T47D (cell line): ENCODE measurements at places on chromosomes 16 and 17.

DNA sequence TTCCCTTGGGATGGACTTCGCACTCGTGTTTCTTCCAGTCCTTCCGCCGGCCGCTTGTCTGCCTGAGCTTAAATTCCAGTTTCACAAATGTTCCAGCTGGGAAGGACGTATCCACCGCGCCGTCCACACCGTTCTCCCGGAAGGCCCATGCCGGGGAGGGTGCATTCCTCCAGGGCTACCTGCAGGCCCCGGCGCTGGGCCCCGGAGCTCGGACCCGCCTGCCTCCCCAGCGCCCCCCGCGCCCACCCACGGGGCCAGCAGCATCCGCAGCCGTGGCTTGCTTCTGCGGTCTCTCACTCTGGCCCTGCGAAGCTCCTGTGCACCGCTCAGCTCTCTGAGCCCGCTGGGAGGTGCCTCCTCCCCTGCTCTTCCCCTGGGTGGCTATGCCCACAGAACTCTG, 2084.1 kb downstream of the TP53TG3F start:
- DNase-seq, result no peak

DNA sequence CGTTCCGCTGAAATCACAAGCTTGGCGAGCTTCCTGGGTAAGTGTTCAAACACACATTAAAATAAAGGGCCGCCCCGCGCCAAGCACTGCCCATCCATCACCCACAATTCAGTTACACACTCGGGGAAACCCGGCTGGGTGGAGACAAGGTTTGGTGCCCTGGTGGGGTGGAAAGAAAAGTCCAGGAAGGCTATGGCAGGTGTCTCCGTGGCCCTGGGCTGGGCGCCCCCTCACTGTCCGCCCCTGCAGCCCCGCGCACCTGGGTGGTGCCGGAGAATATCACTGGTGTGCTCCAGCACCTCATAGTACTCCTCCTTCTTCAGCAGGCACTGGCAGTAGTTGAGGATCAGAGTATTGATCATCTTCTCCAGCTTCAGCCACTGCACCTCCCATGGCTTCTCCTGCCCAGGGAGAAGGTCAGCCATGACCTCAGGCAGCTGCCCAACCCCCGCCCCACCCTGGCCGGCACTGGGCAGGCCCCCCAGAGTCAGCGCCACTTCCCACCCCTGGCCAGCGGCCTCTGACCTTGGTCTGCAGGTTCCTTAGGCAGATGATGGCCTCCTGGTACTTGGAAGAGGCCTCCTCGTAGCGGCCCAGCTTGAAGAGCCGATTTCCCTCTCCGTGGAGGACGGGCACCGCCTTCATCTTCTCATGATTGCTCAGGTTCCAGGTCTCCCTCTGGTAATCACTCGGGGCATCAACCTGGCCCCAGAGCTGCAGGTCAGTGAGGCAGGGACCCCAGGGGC, 8.4 kb downstream of the AIPL1 start:
- no peak for DNase-seq

GRCh38 chr16:53944025-53944424, 240.1 kb downstream of the FTO start:
- no peak for DNase-seq

GRCh38 chr17:61571624-61572023, 19.4 kb downstream of the NACA2 start:
- no peak for DNase-seq

GRCh38 chr16:3467921-3468320, 24.4 kb downstream of the NAA60 start:
- peak; percentile 85 for DNase-seq

DNA sequence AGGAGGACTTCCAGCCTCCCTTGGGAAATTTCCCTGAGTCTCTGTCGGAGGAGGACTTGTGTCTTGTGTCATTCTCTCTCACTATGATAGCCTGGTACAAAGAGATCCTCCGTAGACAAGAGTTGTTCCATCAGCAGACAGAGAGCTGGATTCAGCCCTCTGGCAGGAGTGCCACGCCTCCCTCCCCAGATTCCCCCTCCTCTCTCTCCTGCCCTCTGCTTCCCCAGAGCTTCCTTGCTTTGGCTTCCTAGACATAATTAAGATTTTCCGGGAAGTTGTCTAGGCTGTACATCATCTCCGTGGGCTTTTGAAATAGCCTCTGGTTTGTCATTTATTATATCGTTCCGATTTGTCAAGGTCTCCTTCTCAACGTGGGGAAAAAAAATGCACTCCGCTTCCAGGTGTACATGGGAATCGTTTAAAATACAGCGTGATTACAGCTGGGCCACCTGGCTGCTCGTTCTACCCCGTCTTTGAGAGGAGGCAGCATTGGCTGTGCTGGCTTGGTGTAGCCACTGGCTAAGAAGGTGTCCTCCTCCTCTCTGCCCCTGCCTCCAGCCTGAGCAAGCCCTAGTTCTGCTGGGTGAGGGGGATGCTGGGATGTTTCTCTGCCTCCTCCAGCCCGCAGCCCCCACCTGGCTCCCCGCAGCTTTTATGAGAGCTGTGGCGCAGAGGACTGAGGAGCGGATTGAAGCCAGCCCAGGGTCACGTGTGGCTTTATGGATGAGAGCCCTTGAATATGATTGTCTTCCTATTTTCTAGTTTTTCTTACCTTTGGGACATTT, 282.5 kb downstream of the SNX29 start:
- no peak for DNase-seq

DNA sequence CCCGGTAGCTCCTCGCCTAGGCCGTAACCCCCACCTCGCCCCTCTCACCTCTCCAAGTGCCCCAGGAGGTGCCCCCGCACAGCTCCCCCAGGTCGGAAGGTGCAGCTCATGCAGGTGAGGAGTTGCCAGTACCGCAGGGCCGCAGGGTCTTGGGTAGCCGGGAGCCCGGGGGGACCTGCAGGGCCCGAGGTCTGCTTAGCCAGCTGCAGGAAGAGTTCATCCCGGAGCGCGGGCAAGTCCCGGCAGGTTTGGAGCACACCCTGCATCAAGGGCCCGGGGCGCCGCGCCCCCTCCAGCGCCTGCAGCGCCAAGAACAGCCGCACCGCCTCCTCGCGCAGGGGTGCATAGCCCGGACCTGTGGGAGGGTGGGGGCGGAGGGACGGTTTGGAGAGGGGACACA, 4.8 kb downstream of the PLEKHH3 start:
- no peak for DNase-seq

GRCh38 chr16:11742093-11742535, 543 bp downstream of the TXNDC11 start:
- peak; percentile 51 for DNase-seq

- no peak for DNase-seq
These were observed 120.4 kb downstream of the CBLN1 start for GRCh38 chr16:49161191-49161590.

DNA sequence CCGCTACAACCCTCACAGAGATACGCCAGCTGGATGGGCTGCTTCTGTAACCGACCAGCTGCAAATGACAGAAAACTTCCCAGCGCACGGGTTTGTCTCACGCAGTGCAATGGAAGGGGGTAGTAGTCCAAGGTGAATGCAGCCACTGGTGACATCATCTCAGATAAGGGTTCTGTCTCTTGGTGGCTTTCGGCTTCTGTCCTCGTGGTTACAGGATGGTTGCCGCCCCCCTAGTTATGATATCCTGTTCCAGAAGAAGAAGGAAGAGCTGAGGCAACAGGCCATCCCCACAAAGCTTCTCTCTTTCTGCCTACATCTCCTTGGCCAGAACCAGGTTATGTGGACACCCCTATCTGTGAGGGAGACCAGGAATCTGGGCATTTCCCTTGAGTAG, 40.3 kb upstream of the BAHCC1 start:
- DNase-seq, result no peak

DNA sequence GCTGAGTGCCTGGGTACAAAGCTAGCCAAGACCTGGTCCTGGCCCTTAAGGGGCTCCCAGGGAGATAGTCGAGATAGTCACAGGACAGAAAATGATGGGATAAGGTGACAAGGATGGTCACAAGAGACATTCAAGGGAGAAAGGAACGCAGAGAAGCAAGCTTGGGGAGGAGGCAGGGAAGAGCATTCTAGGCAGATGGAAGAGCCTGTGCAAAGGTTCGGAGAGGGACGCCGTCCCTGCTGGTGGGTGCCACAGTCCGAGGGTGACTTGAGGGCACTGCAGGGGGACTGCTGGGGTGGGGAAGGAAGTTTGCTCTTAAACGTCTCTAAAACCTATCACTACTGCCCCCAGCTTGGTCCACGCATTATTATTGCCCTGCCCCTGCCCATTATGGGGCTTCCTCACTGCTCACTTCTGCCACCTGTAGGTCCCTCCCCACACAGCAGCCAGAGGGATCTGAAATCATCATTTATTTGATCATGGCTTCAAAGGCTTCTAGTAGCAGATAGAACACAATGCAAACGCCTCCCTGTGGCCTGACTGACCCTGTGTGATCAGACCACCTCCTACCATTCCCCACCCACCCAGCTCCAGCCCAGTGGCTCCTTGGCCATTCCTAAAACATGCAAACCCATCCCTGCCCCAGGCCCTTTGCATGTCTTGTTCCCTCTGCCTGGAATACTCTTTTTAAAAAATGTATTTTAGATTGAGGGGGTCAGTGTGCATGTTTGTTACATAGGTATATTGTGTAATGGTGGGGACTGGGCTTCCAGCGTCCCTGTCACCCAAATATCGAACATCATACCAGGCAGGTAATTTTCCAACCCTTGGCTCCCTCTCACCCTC, 60.3 kb downstream of the RMI2 start:
- DNase-seq, result no peak

GRCh38 chr17:58617563-58617962, 74.3 kb downstream of the TEX14 start:
- no peak for DNase-seq

GRCh38 chr16:13298666-13299065, 397.3 kb downstream of the SHISA9 start:
- DNase-seq, result no peak

- DNase-seq, result no peak
These were observed 42.8 kb downstream of the RAB11FIP3 start for GRCh38 chr16:468068-468821.

DNA sequence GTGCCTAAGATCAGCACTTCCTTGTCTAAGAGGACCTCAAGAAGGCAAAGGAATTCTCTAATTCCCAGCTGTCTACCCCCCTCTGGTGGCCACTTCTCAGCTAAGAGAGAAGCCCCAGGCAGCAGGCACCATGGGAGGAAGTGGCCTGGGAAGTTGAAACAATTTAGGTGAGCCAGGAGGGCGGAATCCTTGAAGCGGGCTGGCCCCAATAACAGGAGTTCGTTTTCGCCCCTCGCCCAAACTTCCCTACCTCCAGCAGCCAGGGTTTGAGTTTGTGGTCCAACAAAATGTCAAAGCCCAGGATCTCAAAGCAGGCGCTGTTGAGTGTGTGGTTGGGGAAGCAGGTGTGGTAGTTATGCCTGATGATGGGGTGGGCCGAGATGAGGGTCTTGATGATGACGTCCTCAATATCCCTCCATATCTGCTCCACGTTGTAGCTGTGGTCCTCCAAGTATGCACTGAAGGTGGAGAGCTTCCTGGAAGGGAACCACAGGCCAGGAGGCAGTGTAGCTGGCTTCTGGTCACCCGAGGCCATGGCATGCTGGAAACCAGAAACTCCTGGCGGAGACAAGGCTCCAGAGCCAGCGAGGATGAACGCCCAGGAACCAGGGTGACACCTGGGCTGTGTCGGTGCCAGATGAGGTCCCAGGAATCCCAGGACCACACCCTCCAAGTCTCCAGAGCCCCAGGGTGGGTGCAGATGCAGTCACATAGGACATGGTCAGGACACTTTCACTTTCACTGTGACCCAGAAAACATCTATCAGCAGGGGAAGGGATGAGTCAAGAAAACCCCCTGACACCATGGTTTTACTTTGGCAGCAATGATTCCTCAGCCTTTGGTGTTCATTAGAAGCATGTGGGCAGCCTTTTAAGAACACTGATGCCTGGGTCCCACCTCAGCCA, 25.6 kb downstream of the TTLL6 start:
- DNase-seq, result peak; percentile 79

- no peak for DNase-seq
These were observed 34.7 kb downstream of the CDRT15 start for GRCh38 chr17:14201988-14202380.

DNA sequence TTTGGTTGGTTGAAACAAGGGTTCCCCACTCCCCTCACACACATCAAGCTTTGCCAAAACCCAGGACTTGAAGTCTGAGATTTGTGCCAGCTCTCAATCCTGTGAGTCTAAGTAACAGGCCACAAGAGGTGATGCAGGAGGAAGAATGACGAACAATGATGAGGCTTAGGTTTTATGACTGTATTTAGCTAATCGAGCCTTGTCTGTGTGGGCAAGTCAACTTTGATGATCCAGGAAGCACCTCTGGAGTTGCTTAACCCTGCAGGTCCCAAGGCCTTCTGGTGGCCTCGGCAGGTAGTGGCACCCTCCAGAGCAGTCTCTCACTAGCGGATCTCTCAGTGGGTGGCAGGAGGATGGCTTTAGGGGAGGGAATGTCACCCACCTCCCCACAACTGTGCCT, 28.7 kb downstream of the CDK5RAP3 start:
- DNase-seq, result no peak

DNA sequence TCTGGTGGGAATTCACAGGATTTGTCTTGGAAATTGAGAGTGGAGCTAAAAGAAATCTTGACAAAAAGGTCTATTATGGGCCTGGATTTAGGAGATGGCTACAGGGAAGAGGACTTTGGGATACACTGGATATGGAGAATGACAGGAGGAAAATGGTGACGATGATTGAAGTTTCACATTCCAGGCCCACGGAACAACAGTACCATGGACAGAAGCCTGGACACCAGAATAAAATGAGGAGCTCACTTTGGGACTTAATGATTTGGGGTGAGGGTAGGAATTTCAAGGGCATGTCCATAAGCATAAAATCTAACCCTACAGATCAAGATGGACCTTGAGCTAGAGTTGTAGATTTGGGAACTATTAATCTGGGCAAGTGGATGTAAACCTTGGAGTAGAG, 47.8 kb upstream of the DNAH9 start:
- no peak for DNase-seq

- no peak for DNase-seq
These were observed 583 bp downstream of the ATXN2L start for GRCh38 chr16:28823291-28823872.

- no peak for DNase-seq
These were observed 88.3 kb upstream of the PLEKHM1 start for GRCh38 chr17:45578516-45579455.

DNA sequence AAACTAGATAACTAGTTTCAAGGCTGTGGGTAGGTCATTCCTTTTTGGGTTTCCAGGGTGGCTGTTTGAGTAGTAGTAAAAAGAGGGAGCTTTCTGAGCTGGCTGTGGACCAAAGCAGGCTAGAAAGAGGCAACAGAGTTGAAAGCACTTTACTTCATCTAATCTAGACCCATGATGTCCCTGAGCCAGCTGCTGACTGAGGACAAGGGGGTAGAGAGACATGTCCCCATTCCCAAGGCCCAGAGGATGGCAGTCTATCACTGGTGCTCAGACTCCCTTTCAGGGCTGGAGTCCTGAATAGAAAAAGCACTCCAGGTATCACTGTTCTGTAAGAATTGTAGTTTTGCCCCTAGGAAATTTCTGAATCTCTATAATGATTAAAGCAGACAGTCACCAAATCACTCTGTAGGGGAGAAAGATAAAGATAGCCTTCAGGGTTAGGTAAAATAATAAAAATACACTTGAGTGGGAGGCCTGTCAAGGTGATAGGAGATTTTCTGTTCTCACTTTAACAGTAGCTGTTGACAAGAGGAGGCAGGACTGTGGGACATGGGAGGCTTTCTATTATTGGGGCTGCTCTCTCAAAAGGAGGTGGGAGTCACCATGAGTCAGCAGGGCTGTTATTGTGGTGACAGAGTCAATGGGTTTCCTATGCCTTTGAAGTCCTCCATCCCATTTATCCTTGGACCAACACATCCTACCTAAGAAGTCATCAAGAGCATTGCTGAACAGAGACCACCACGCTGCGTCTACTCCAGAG, 190.2 kb upstream of the MPHOSPH6 start:
- no peak for DNase-seq
